Activated CD4-positive, alpha-beta T cell treated with anti-CD3 and anti-CD28 coated beads, Interleukin-2, amount 50 U/mL, for 16 hours (primary cell): ENCODE measurements at places on chromosomes 11 and 22.

DNA sequence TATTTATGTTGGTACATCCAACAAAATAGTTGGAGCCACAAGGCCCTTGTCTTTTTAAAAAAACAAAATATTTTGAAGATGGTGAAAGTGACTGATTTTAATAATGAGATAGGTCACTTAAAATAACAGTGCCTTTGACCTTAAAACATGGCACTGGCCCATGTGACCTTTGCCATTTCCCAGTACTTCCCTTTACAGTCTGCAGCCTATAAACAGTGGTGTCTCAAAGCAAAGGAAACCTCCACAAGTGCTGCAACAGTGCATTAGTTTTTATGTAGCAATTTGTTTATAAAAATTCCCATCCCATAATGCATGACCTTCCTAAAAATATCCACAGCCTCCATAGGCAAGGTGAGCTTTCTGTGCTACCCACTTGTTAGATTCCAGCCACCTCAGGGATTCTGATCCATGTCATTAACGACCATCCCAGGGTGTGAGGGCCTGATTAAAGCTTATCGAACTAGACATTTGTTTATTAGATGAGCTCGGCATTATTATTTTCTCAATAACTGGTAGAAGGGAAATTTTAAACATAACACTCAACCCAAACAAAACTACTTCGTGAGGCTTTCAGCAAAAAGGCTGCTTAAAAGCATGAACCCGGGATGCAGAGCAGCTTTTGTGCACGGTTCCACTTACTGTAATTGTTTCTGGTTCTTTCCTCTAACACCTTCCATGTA, 28.0 kb upstream of the CRKL start:
- DNase-seq = no peak

GRCh38 chr22:49124608-49125007, 703.1 kb downstream of the BRD1 start:
- no peak for DNase-seq

DNA sequence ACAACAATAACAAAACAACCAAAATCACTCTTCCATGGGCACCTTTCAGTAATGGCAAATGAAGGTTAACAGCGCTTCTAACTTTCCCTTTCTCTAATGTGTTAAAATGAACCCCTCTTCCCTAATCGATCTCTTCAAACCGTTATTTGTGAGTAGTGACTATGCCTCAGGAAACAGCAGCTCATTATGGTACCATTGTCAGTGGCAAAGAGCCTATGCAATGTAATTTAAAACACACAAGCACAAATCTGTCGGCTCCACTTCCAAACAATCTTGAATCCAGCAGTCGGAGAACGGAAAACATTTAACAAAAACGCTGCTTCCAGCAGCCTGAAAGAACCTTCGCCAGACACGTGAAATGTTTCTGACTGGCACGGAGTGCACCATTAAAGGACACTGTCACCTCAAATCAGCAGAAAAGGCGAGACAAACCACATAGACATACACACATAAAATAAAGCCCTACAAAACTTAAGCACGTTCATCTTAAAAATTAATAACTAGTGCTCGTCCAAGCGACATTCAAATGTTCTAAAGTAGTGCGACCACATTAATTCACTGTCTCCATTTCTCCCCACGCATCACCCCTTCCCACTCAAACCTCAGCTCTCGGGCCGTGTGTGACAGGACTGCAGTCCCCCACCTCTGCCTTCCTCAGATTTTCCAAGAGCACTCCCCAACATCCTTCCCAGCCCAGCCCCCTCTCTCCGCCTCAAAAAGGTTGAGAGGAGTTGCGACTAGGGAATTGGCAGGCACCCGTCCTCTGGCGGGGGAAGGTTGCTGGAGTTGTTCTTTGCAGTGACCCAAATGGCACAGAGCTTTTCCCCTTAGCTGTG, 748 bp downstream of the RAB30 start:
- DNase-seq = peak; percentile 34

- DNase-seq = no peak
Observed at GRCh38 chr11:66987158-66987620, 12.1 kb downstream of the C11orf86 start.

DNA sequence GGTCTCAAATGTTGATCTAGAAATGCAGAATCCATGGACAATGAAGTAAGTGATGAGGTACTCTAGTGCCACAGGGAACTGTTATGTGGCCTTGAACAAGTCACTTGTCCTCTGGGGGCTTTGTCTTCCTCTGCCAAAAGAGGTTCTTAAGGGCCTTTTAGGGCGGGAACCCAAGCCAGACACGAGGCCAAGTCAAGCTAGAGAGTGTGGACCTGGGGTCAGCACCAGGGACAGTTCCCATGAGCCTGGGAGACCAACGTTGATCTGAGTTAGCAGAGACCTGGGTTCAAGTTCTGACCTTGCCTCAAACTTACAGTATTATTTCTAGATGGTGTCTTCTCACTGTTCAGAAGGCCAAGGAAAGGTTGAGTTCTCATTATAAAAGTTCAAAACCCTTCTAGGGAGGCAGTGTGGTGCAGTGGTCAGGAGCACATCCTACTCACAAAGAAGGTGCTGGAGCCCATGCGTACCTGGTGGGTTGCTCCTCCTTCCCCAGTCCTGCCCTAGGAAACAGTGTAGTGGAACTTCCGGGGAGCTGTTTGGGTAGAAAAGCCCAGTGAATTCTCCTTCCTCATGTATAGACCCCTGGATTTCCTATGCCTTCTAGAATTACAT, 121.5 kb downstream of the CHST1 start:
- DNase-seq = no peak

- no peak for DNase-seq
Observed at GRCh38 chr11:592501-592900, 16.2 kb downstream of the PHRF1 start.

DNA sequence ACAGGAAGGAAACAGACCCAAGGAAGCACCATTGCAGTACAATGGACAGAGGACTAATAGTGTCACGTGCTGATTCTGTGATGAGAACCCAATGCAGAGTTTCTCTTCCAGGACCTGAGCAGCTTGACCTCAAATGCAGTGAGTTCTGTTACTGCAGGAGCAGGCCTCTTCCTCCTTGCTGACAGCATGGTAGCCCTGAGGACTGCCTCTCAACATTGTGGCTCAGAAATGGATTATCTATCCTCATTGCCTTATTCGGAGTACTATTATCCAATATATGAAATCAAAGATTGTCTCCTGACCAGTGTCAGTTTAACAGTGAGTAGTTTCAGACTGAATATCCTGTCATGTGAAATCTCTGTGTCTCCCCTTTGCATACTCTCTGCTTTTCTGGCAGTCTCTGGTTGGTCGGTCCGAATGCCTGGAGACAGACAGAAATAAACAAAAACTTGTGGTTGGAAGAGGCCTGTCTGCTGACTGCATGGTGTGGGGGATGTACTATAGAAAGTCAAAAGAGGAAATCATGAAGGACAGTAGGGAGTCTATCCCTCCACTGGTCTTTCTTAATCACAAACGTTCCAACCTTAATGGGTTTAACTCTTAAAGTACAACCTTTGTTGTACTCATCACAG, 6.9 kb upstream of the MS4A14 start:
- no peak for DNase-seq

DNA sequence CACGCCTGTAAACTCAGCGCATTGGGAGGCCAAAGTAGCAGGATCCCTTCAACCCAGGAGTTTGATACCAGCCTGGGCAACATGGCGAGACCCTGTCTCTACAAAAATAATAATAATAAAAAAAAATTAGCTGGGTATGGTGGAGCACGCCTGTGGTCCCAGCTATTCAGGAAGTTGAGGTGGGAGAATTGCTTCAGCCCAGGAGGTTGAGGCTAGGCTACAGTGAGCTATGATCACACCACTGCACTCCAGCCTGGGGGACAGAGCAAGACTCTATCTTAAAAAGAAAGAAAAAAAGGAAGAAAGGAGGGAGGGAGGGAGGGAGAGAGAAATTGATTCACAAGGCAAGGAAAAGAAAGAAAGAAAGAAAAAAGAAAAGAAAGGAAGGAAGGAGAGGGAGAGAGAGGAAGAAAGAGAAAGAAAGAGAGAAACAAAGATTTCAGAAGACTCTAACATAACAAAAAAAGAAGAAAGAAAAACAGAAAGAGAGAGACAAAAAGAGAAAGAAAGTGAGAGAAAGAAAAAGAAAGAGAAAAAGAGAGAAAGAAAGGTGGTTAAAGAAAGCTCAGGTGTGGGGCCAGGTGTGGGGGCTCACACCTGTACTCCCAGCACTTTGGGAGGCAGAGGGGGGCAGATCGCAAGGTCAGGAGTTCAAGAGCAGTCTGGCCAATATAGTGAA, 37.3 kb upstream of the MYH9 start:
- DNase-seq = no peak

DNA sequence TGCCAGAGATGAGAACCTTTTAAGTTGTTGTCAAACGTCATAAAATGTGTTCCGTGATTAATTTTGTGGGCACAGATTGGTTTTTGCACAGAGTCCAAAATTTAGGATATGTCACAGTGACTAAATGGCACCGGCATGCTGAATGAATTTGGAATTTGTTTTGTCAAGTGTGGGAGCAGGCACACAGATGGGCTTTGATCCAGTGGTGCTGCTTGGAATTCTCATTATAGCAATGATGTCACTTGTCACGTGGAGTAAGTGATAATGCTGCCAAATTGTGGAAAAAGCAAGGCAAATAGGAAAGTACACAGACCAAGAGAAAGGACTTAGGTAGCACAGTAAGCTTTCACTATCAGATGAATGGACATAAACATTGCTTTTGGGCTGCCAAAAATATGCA, 8.0 kb upstream of the LIN7C start:
- no peak for DNase-seq

DNA sequence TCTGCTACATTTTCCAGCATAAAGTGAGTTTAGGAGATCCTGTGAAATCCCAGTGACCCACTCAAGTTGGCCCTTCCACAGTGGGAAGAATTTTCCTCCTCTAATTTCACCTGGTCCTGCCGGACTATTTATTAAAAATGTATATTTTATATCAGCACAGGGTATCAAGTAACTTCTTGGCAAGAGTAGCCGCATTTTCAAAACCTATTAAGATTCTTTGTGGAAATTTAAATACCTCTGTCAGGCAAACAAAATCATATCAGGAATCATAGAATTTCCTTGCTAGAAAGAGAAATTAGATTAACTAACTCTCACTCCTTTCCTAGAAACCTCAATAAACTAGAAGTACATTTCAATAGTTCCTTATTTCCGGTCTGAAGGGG, 9.7 kb downstream of the MN1 start:
- DNase-seq = no peak

DNA sequence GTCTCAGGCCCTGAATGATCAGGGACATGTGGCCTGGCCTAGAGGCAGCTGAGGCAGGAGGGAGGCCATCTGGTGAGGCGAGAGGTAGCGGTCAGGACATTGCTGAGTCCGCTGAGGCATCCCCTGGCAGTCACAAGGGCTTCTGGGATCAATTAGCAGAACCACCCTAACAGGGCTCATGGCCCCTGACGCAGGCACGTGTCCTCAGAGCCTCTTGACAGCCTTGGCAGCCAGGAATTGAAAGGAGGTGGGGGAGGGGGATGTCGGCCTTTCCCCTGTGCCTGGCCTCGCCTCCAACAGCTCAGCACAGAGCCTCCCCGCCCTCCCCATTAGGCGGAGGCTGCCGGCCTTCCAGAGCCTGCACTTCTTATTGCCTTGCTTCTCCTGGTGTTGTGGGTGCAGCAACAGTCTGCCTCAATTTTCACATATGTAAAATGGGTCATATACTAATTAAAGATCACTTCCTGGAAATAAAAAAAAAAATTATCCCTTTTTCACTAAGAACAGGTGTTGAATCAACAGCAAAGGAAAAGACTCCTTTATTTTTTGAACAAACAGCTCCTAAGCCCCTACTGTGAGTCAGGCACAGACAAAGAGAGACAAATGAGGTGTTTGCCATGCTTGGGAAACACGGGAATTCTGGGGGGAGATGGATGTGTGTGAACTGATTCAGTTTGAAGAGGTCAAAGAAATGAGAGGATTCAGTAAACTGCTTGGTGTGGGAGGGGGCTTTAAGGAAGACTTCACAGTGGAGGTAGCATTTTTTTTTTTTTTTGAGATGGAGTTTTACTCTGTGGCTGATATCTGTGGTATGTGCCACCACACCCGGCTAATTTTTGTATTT, 55.3 kb downstream of the NFAM1 start:
- no peak for DNase-seq

DNA sequence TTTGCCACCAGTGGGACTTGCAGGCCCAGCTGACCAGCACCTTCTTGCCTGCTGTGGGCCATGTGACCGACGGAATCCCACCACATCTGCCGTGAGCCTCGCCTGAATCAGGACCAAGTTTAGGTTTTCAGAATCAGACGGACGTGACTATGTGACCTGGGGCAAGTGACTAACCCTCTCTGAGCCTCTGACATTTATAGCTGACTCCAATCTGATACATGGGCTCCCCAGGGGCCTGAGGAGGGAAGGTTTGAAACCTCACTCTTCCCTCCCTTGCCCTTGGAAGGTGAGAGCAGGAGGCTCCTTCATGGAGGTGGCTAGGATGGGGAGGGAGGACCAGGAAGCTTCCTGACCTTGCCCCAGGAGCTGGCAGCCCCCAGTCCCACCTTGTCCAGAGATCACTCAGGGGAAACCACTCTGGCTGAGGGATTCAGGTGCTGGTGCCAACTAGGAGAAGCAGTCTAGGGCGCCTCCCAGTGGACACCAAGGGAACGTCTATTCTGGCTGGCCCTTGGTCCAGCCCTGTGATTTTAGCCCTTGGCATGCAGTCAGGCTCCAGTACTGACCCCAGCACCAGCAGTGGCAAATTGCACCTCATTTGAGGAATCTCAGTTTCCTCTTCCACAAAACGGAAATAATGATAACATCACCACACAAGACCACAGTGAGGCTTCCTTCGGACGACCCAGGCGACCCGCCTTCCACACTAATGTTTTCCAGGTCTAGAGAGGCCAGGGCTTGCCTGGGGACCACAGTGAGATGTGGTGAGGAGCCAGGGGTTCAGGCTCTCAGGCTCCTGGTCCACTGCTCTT, 47.2 kb upstream of the SYT7 start:
- DNase-seq = peak; percentile 32

DNA sequence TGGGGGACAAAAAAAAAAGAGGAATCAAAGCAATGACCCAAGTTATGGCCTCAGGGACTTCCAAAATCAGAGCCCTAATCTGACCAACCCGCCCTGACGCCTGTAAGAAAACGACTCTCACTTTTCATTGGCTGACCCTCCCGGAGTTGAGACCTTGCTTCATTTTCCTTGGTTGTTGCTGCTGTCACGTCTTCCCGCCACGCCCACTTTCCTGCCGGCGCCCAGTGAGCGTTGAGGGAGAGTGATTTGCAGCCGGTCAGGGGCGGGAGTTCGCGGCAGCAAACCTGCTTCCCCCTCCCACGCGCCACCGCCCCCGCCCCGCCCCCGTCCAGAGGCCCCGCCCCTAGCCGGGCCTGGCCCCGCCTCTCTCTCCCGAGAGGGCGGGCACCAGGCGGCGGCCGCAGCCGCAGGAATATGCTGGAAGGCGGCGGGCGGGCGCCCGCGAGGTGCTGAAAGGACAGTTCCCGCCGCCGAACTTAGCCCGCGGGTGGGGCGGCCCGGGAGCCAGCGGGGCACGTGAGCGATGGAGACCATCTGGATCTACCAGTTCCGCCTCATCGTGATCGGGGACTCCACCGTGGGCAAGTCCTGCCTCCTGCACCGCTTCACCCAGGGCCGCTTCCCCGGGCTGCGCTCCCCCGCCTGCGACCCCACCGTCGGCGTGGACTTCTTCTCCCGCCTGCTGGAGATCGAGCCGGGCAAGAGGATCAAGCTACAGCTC, at the start of gene RAB39A:
Gene RAB39A, plus strand, starts transcription at position 403 of the 721 bp plus-strand sequence. Its CDS starts 121 bp downstream, at position 524.
- peak; percentile 91 for DNase-seq

- no peak for DNase-seq
Observed at GRCh38 chr11:32325187-32325586, 110.2 kb downstream of the WT1 start.

- DNase-seq = no peak
Observed at GRCh38 chr11:111934306-111934705, 2.8 kb upstream of the DIXDC1 start.

- no peak for DNase-seq
Observed at GRCh38 chr22:22895776-22896445, 8.3 kb downstream of the IGLL5 start.
